ENCODE measurements at places on chromosomes 3 and 15.
A peak's percentile ranks its signal among the peaks of the same experiment; 100 is the strongest.

GRCh38 chr15:39745415-39745814, 37.2 kb downstream of the FSIP1 start:
- no peak for DNase-seq

GRCh38 chr3:75781079-75781745, 4.1 kb downstream of the ZNF717 start:
- no peak for DNase-seq

DNA sequence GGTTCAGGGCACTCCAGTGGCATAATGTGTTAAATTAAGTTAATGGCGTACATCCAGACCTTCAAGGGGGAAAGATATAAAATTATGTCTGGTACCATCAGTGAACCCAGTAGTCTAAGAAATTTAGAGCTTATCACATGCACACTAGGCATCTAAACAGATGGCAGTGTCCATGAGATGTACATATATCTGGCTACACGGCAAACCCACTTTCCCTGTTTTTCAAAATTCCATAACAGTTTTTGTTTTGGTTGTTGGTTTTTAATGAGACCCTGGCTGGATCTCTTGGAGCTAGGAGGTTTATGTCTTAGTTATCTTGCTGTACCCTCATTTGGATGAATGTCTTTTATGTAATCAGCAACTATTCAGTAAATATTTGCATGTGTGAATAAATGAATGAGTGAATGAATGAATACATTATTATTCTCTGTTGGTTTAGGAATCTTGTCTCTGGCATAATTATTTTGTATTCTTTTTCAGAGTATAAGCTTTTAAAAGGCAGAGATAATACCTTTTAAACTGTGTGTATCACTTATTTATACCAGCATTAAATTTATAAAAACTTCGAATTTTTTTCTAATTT, 3.1 kb upstream of the UTS2B start:
- no peak for DNase-seq

DNA sequence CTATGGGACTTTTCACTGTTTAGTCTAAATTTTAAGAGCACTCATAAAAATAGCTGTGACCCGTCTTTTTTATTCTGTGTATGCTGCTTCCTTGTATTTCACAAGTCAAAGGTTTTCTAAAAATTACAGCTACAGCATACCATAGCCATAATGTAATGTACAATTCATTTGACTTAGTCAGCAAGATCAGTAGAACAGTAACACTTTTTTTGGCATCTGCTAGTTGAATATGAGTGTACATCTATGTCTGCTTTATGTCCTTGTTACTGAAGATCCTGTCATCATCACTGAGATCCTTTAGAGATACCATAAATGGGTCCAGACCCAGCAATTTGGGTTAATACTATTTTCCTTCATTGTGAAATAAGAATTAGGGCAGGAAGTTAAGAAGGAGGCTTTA, 42.2 kb downstream of the CMSS1 start:
- DNase-seq, result peak; percentile 97

- peak; percentile 59 for DNase-seq
Measured at GRCh38 chr3:67783281-67784250, 129.2 kb upstream of the SUCLG2 start.

- DNase-seq, result peak; percentile 20
Measured at GRCh38 chr3:143628971-143629370, 219.3 kb downstream of the SLC9A9 start.

DNA sequence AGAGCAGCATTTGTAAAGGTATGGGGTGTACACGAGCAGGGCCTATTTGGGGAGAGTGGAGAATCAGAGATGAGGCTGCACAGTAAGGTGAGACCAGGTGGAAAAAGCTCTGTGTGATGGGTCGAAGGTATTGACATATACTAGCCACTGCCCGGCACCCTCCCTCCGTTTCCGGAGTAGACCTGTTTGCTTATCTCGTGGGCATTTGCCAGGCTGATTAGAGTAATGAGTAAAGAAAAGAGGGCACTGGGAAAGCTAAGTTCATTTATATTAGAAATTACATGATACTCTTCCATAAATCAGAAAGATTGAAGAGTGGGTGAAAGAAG, 46.2 kb upstream of the ATG7 start:
- DNase-seq, result no peak

GRCh38 chr15:70604666-70605315, 158.6 kb downstream of the UACA start:
- peak; percentile 37 for DNase-seq

- DNase-seq, result peak; percentile 51
Measured at GRCh38 chr15:75606711-75607699, 18.5 kb downstream of the SNUPN start.

GRCh38 chr15:77980098-77980497, 97.4 kb downstream of the TBC1D2B start:
- DNase-seq, result no peak

- DNase-seq, result peak; percentile 83
Measured at GRCh38 chr3:57091521-57092273, 31.2 kb downstream of the SPATA12 start.

- DNase-seq, result no peak
Measured at GRCh38 chr3:169663951-169664820, 674 bp upstream of the MECOM start.

GRCh38 chr3:121794264-121794983, 40.4 kb downstream of the IQCB1 start:
- DNase-seq, result no peak
